ENCODE measurements at places on chromosomes 5 and 9. TPM values are rescaled to one million over a fixed set of nuclear protein-coding genes. Genes with fewer than 3 reads are reported as not detected.

PTGDS gene
- 30.4 TPM for total RNA-seq

DNA sequence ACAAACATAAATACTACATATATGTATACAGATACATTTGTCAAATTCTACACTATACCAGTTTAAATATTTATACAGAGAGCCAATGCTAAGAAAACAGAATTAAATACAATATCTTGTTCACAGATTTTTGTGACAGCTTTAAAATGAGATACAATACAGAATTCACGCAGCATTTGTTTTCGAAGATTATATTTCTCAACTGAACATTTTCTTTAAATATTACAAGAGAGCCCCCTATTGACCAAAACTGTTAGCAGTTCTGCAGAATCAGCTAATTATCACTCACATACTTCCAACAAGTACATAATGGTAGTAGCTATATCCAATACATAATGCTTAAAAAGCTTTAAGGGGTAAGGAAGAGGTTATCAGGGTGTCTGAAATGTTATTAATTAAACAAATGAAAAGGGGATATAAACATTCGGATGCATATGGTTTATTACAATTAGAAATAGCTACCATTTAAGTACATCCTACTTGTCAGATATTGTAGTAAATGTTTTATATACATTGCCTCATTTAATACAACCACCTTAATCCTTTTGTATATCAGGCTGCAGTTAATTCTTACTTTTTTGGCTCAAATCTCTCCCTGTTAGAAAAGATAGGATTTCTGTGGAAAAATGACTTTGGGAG is 31.7 kb downstream of the ZDHHC21 start:
- peaks cover 11% of the 10 kb centered on the region for H3K36me3 ChIP-seq
- no peaks in the 10 kb centered on the region for H3K4me1 ChIP-seq
- no peak overlapping the region for H3K27ac ChIP-seq
- no peak overlapping the region for H3K4me3 ChIP-seq
- DNase-seq, result peak; percentile 56

- no peak overlapping the region for H3K27ac ChIP-seq
- H3K4me3 ChIP-seq, result no peak overlapping the region
- no peaks in the 10 kb centered on the region for H3K27me3 ChIP-seq
Observed at GRCh38 chr5:56565283-56565615, 250.1 kb upstream of the MAP3K1 start.

DNA sequence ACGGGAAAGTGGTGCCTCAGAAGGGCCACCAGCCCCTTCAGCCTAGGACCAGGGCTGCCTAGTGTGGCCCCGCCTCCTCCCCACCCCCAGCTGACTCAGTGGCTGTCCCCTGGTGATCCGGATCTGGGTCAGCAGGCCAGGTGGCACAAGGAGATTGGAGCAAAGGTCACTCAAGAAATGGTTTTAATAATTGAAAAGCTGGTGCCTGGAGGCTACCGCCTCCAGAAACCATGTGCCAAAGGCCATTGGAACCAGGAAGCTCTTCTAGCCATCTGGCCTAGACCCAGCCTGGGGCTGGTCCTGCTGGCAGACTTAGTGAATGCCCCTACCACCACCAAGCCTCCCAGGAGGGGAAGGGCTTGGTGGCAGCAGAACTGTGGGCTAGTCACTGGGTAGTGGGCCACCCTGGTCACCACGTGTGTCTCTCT is 1.5 kb downstream of the ST6GALNAC4 start:
- H3K4me1 ChIP-seq, result peaks cover 80% of the 10 kb centered on the region
- H3K27me3 ChIP-seq, result no peaks in the 10 kb centered on the region
- H3K36me3 ChIP-seq, result peaks cover 13% of the 10 kb centered on the region
- peak overlapping the region; percentile 79 for H3K27ac ChIP-seq

DNA sequence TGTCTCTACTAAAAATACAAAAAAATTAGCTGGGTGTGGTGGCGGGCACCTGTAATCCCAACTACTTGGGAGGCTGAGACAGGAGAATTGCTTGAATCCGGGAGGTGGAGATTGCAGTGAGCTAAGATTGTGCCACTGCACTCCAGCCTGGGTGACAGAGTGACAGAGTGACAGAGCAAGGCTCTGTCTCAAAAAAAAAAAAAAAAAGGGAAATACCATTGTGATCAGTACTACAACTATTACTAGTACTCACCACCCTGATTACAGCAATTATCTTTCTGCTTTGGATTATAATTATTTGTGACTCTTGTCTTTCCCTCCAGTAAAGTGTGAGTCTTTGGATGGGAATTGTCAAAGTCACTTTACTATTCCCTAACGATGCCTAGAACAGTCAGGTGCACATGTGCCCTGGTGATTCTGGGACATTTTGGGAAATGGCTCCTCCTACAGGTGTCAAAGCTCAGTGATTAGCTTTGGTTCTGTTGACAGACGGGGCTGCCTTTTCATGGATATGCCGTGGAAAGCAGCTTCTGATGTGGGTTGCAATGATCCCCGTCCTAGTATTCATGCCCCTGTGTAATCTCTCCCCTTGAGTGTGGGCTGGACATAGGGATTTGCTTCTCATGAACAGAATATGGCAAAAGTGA is 31.8 kb upstream of the FRRS1L start:
- H3K27ac ChIP-seq, result no peak overlapping the region
- H3K36me3 ChIP-seq, result no peaks in the 10 kb centered on the region
- no peaks in the 10 kb centered on the region for H3K4me1 ChIP-seq
- DNase-seq, result no peak

OTP gene
- not detected for total RNA-seq

- H3K4me3 ChIP-seq, result peak overlapping the region; percentile 48
- DNase-seq, result no peak
- no peaks in the 10 kb centered on the region for H3K36me3 ChIP-seq
Observed at GRCh38 chr9:18438951-18439350, 35.0 kb upstream of the ADAMTSL1 start.

DNA sequence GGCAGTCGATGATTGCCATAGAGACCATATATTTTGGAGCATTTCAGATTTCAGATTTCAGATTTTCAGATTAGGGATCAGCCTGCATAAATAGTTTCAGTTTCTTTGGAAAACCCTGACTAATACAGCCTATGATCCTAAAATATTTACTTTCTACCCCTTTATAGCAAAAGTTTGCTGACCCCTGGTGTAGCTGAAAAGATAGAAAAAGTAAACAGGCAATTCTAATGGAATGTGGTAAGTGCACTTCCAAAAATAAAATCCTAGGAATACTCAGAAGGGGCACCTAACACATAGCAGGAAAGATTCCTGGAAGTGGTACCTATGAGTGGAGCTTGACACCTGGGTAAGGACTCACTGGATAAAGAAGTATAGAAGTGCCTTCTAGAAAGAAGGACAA is 34.5 kb downstream of the BAAT start:
- H3K36me3 ChIP-seq, result no peaks in the 10 kb centered on the region
- no peaks in the 10 kb centered on the region for H3K27me3 ChIP-seq
- DNase-seq, result no peak
- H3K4me1 ChIP-seq, result peaks cover 5% of the 10 kb centered on the region
- H3K27ac ChIP-seq, result no peak overlapping the region

DNA sequence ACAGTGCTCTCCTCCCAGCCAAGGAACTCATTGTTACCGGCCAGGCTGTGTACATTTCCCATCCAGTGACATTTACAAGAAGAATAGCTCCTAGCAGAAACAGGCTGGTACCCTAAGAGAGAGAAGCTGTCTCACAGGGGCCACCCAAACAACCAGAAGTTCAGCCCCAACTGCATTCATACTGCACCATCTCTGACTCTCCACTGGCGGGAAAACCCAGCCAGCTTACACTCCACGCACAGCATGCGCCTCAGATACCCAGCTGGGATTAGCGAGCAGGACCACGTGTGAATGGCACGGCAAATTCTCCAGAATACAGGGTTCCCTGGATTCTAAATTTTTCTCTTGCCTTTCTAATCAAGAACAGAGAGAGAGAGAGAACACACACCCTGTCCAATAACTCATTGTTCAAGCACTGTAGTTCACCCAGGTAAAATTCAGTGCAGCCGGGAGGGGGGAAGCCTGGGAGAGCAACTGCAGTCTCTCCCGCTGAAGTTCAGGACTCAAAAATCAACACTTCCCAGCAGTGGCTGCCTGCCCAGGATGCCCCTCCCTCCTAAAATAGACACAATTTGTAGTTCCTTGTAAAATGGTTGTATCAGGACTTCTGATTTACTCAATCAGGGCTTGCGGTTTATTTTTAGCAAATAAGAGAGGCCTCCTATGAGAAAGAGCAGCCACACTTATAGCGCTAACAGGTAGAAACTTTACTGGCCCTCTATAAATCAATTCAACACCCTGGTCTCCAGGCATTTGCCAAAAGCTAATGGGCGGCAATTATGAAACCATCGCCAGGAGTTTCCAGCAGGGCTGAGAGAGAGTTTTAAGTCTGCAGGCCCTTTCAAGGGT is 2.2 kb downstream of the COL23A1 start:
- H3K27me3 ChIP-seq, result peaks cover 75% of the 10 kb centered on the region
- H3K36me3 ChIP-seq, result no peaks in the 10 kb centered on the region
- H3K27ac ChIP-seq, result no peak overlapping the region
- peak; percentile 40 for DNase-seq

- no peak for DNase-seq
- no peak overlapping the region for H3K27ac ChIP-seq
- no peaks in the 10 kb centered on the region for H3K27me3 ChIP-seq
- no peak overlapping the region for H3K4me3 ChIP-seq
- no peaks in the 10 kb centered on the region for H3K4me1 ChIP-seq
- no peaks in the 10 kb centered on the region for H3K36me3 ChIP-seq
Observed at GRCh38 chr5:148561801-148562311, 92.5 kb downstream of the HTR4 start.

DNA sequence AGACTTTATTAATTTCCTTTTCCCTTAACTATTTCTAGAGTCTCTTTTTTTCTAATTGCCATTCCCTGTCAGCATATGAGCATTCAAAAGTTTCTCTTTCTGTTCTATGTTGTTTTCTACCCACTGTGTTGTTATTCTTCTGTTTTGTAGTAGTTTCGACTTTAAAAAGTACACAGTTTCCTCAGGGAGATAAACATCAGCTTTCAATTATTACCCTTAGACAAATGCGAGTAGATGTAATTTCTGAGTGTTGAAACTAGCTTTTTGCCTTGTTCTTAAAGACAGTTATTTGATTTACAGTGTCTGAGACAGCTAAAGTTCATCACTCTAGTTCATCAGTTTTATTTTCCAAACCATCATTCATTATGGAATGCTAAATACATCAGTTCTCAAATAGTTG is 19.5 kb downstream of the MTREX start:
- DNase-seq, result no peak
- no peaks in the 10 kb centered on the region for H3K27me3 ChIP-seq
- H3K4me1 ChIP-seq, result peaks cover 11% of the 10 kb centered on the region

FOXE1 gene
- total RNA-seq, result not detected

DNA sequence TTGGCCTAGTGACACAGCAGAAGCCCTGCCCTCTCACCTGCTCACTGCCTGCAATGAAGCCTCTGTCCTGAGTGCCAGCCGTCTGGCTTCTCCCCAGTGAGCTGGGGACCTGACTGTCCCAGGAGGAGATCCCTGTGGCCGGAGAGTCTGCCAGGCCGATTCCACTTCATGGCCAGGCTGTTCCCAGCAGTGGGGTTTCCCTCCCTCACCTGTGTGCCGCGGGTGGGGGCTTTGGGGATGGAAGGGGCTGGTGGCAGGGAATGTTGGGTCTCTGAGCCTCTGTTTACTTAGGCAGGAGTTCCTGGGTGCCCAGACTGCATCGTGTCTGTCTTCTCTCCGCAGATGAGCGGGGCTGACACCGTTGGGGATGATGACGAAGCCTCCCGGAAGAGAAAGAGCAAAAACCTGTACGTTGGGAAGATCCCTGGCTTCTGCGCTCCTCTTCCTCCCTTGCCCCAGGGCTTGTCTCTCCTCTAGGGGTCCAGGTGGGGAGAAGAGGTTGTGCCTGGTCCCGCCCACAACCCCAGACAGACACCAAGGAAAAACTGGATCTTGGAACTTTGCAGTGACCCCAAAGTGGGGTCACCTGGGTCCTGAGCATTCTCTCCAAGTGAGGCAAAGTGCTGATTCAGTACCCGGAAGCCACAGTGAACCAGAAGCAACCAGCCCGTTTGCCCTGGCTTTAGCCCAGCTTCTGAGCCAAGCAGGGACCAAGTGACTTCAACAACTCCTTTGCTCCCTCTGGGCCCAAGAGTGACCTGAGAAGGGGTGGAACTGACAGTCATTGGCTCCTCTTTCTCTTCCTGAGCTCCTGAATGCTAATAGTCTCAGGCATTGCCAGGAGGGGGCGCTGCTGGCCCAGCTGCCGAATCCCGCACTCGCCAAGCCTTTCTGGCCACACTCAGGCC is 127.7 kb downstream of the RGS3 start:
- H3K4me1 ChIP-seq, result peaks cover 45% of the 10 kb centered on the region
- H3K27me3 ChIP-seq, result no peaks in the 10 kb centered on the region
- peaks cover 21% of the 10 kb centered on the region for H3K36me3 ChIP-seq
- peak overlapping the region; percentile 24 for H3K27ac ChIP-seq
- H3K4me3 ChIP-seq, result no peak overlapping the region

GRCh38 chr9:124694414-124695279 is 76.5 kb downstream of the NR6A1 start:
- H3K4me3 ChIP-seq, result no peak overlapping the region
- no peaks in the 10 kb centered on the region for H3K36me3 ChIP-seq
- no peaks in the 10 kb centered on the region for H3K27me3 ChIP-seq
- H3K27ac ChIP-seq, result no peak overlapping the region
- DNase-seq, result no peak

GRCh38 chr9:136028760-136029470 is 66.2 kb downstream of the NACC2 start:
- peaks cover 21% of the 10 kb centered on the region for H3K4me1 ChIP-seq
- H3K36me3 ChIP-seq, result peaks cover 16% of the 10 kb centered on the region
- no peak for DNase-seq

GABRG2 gene
- total RNA-seq, result not detected

FOXD4 gene
- total RNA-seq, result not detected

DNA sequence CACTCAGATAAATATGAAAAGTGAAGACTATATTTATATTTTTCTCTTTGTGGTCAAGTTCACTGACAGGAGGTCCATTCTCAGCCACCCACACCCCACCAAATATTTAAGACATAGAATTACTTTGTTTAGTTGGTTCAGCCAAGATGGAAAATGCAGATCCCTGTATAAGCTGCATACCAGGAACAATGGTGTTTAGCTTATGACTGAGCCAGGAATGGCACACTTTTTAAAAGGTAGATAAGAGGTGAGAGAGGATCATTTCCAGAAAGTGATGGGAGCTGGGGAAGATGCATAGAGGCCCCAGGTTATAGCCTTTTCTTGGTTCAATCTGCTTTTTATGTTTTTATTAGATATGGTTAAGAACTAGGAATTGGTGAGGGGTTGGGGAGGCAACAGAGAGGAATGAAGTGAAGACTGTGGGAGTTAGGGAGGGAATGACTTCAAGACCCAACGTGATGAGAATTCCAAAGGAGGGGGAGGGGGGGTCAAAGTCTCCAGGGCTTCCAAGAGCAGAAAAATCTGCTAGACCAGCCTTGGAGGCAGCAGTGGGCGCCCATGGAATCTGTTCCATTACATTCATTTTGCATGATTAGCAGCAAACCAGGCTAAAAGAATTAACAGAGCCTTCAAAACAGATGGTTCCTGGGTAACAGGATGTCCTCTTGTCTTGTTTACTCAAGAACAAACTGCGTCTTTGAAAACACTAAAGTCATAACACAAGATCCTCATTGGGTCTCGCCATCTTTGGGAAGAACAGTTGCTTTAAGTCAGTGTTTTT is 95.2 kb downstream of the FGF1 start:
- no peaks in the 10 kb centered on the region for H3K36me3 ChIP-seq
- DNase-seq, result no peak
- H3K27ac ChIP-seq, result peak overlapping the region; percentile 23
- no peak overlapping the region for H3K4me3 ChIP-seq
- H3K27me3 ChIP-seq, result no peaks in the 10 kb centered on the region

GPR151 gene
- total RNA-seq, result not detected

- no peaks in the 10 kb centered on the region for H3K27me3 ChIP-seq
- DNase-seq, result no peak
- H3K4me1 ChIP-seq, result peaks cover 34% of the 10 kb centered on the region
Observed at GRCh38 chr5:149759563-149759962, 29.5 kb downstream of the PPARGC1B start.

All from stomach (tissue), 19 donors.